ENCODE measurements at places on chromosomes 3 and 15. TPM values are rescaled to one million over a fixed set of nuclear protein-coding genes. Genes with fewer than 3 reads are reported as not detected.

GRCh38 chr3:76021376-76021775, 236.0 kb upstream of the ZNF717 start:
- DNase-seq, result no peak

- peak; percentile 50 for DNase-seq
Observed at GRCh38 chr3:53109891-53110771, 20.1 kb downstream of the RFT1 start.

DNA sequence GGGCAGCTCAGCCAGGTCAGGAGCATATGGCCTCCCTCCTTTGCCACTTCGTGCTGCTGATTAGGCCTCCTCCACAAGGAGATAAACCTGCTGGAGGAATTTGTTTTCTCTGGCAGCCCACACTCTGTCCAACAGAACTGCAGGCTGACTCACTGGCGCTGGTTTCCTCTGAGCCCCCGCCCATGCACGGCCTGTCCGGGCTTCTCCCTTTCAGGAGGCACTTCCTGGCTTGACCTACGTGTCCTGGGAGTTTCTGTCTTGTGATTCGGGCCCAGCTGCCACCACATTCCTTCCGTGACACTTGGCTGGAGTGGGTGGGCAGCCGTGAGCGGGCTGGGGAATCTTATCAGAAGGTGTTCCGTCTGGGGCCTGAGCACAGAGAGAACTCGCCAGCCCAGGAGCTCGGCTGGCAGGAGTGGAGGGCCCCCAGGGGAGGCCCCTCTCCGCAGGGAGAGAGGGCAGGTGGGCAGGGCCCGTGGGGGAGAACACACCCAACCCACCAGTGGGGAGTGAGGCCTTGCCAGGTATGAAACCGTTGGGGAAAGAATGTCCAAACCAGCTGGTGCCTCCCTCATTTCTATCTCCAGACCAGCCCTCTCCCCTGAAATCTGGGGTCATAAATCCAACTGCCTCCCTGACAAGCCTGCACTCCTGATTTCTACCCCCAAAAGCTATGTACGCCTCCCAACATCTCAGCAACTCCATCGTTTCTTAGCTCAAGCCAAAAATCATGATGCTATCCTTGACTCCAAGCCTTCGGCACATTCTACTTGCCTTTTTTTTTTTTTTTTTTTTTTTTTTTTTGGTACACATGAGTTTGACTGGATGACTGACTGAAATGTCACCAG, 110.6 kb upstream of the MEF2A start:
- DNase-seq, result peak; percentile 93

DNA sequence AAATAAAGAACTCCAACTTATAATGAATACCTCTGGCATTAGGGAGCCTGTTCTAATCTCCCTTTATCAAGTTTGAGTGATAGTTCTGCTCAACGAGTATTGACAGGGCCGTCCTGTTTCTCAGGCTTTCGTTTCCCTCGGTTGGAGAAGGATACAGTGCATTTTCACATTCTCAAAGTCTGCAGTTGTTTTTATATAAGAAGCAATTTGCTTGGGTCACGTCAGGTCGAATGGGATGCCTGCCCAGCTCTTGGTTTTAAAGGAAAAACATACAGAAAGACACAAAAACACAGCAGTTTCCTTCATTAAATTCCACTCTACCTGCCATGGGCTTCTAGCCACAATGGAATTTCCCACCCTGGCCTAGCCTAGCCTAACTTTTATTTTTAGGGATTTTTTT, 366.3 kb downstream of the TIGIT start:
- peak; percentile 35 for DNase-seq

- DNase-seq, result no peak
Observed at GRCh38 chr3:134592806-134593205, 58.0 kb downstream of the KY start.

GRCh38 chr15:73897441-73898261, 24.3 kb downstream of the TBC1D21 start:
- peak; percentile 82 for DNase-seq

DNA sequence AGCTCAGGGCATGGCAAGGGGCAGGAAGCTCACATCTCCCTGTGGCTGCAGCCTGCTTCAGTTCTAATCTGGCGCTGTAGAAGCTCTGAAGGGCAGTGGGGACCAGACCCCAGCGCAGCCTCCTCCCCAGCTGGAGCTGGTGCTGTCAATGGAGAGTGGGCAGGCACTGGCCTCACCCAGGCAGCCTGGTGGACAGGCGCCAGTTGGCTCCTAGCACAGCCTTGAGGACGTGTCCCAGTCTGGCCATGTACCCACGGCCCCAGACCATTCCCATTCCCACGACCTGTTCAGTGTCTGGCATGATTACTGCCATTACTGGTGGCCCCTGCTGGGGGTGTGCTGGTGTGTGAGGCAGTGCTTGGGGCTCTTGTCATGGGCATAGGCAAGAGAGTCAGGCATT, 16.3 kb downstream of the TYRO3 start:
- DNase-seq, result peak; percentile 58

DNA sequence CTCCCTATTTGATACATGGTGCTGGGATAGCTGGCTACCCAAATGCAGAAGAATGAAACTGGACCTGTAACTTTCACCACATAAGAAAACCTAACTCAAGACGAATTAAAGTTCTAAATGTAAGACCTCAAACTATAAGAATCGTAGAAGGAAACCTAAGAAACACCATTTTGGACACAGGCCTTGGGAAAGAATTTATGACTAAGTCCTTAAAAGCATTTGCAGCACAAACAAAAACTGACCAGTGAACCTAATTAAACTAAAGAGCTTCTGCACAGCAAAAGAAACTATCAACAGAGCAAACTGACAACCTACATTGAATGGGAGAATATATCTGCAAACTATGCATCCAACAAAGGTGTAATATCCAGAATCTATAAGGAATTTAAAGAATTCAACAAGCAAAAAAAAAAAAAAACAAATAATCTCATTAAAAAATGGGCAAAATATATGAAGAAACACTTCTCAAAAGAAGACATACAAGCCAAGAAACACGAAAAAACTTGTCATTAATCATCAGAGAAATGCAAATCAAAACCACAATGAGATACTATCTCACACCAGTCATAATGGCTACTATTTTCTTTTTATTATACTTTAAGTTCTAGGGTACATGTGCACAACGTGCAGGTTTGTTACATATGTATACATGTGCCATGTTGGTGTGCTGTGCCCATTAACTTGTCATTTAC, 37.0 kb downstream of the HDGFL3 start:
- DNase-seq, result no peak

- DNase-seq, result peak; percentile 31
Observed at GRCh38 chr15:45790325-45790943, 155.6 kb downstream of the SQOR start.

DNA sequence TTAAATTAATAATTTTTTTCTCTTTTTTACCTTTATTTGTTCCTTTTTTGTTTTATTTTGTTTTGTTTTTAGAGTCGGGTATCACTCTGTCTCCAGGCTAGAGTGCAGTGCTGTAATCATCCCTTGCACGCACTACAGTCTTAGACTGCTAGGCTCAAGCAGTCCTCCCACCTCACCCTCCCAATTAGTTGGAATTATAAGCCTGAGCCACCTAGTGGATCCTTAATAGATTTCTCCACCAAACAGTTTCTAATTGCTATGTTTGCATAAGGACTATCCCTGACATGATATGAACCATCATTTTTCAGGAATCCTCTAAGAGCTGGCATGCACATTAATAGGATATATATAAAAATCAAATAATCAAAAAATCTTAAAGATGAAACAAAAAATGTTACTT, 993.2 kb downstream of the OTOL1 start:
- DNase-seq, result no peak

DNA sequence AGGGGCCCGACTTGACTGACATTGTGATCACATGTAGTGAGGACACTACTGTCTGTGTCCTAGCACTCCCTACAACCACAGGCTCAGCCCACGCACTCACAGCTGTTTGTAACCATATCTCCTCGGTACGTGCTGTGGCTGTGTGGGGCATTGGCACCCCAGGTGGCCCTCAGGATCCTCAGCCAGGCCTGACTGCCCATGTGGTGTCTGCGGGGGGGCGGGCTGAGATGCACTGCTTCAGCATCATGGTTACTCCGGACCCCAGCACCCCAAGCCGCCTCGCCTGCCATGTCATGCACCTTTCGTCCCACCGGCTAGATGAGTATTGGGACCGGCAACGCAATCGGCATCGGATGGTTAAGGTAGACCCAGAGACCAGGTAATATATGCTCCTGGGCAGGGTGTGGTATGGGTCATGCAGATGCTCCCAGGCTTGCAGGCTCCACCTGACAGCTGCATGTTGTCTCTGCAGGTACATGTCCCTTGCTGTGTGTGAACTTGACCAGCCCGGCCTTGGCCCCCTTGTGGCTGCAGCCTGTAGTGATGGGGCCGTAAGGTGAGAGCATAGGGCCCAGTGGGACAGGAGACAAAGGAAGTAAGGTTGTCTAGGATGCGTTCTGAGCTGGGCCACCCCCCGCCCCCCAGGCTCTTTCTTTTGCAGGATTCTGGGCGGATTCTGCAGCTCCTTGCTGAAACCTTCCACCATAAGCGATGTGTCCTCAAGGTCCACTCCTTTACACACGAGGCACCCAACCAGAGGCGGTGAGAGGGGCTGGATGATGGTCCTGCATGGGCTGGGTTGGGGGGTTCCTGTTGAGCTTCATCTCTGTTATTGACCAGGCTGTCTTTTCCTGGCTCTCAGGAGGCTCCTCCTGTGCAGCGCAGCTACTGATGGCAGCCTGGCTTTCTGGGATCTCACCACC, 4.4 kb downstream of the DALRD3 start:
- no peak for DNase-seq

GRCh38 chr3:54079314-54079713, 43.0 kb upstream of the CACNA2D3 start:
- no peak for DNase-seq

DNA sequence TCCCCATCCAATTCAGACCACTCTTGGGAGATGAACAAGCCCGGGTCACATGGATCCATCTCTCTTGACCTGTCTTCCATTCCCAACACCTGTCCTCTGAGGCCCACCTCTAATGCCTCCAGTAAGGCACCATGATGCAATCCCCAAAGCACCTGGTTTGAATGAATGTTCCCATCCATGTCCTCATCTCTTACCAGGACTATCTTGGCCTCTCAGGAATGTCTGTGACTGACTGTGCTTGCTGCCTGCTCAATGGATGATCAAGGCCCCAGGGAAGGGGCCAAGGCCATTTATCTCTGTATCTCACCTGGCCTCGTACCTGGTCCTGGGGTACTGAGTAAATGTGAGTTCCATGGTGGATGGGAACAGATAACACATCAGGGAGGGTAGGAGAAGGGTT, 49.7 kb downstream of the SLCO2A1 start:
- DNase-seq, result no peak

GRCh38 chr3:19543212-19543841, 390.7 kb downstream of the EFHB start:
- no peak for DNase-seq

DNA sequence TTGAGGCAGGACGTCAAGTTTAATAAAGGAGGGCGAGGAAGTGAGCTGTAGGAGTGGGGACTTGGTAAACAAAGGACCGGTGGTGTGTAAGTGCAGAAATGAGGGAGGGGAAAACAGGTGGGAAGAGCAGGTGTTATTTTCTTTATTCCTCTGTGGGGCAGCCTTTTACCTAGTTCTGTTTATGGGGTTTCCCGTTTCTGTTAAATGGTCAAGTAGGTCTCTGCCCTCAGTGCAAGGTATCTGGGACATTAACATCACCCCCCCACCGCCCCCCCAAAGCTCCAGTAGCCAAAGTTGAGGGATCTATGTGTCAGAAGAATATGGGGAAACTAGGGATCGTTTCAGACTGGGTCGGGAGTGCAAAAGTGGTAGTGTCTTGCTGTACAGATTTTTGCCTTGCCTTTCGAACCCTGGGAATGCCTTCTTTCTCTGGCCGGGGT, 893 bp downstream of the MGA start:
- DNase-seq, result no peak

DNA sequence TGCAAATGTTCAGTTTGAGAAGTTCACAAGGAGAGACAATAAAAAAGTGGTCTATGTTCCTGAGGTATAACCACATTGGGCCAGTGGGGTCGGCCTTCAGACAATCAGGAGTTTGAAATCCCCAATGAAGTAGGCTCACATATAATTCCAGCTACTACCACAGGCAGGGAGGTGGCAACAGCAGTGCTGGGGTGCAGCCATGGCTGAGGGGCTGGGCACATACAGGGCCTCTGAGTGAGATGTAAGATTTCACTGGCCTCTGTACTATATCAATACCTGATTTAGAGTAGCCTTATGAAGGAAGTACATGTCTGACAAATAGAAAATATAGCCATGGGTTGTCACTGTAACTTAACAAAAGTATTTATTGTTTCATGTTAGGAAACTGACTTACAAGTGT, 402.2 kb downstream of the TBC1D5 start:
- DNase-seq, result no peak

DNA sequence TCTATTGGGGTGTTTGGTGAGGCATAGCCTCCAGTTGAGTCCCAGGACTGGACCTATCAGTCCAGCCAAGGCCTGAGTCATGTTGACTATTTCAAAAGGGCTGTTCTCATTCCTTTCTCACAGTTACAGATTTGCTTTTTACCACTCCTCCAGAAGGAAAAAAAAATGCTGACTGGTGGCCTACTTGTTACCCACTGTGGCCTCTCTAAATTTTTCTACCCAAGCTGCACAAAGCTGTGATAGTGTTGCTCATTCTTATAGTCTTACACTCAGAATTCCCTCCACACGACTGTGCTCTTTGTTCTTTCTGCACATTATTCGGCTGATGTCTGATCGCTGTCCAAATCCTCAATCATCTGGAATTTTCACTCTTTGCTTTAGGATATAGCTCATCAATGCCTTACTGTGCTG, 1142.2 kb downstream of the IGSF11 start:
- DNase-seq, result no peak

DNA sequence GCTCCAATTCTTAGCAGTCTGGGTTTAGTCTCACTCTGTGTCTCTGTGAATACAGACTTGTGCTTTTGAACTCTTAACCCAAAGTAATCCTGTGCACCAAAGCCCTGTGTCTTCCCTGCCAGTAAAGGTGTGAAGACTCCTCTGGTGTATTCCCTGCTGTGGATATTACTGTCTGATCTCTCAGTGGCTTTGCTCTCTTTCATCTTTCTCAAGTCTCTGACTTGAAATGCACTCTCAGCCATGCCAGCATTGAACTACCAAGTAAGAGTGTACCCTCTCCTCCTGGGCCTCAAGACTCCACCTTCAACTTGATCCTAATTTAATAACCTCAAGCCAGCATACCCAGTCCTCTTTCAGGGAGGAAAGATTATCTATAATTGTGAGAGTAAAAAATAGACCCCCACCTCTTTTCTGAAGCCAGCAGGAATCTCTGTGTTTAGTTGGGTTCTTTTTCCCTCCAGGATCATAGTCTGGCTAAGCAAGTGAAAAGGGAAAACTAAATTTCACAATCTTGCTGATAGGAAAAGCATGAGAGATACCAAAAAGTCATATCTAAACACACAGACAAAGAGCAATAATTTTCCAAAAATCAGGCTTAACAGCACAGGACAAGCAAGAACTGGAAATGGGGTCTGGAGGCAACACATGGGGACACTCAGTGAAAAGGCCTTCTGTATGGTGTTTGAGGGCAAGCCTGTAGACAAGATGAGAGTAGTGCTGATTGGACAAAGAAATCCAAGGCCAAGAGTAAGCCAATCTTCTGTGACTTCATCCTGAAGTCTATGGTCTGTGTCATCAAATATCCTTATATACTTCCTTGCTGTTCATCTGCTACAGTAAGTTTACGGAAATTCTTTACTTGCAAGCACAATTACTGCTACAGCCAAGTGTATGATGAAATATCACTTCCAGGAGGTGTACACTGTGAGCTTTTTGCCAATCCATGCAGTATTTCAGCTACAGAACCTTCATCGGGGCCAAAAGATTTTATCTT, 296.1 kb upstream of the TGFBR2 start:
- no peak for DNase-seq

Gene SOX14
- not detected for total RNA-seq

Gene TGM4
- not detected for total RNA-seq

Gene FOXB1
- total RNA-seq, result not detected

Gene SNX33
- 12.0 TPM for total RNA-seq

Gene TIPIN
- total RNA-seq, result 4.0 TPM

Gene PPCDC
- 5.1 TPM for total RNA-seq

Gene GRAMD1C
- 3.4 TPM for total RNA-seq

All from left ventricle myocardium superior (tissue), 1 donor.